ENCODE measurements at places on chromosomes 16 and 17. TPM values are rescaled to one million over a fixed set of nuclear protein-coding genes. Genes with fewer than 3 reads are reported as not detected.

The MMP25 gene
- 0.34 TPM for total RNA-seq

The GDPD3 gene
- total RNA-seq: 1.8 TPM

The CRISPLD2 gene
- 0.36 TPM for total RNA-seq

The HSD11B2 gene
- 4.6 TPM for total RNA-seq

The WFDC1 gene
- not detected for total RNA-seq

The CCDC200 gene
- not detected for total RNA-seq
